CD4-positive, alpha-beta T cell treated with Interleukin-2 at 100 ng/mL for 4 hours (primary cell): ENCODE measurements at places on chromosomes 6 and 20.

- DNase-seq = no peak
Observed at GRCh38 chr6:14464055-14464454, 346.5 kb downstream of the CD83 start.

DNA sequence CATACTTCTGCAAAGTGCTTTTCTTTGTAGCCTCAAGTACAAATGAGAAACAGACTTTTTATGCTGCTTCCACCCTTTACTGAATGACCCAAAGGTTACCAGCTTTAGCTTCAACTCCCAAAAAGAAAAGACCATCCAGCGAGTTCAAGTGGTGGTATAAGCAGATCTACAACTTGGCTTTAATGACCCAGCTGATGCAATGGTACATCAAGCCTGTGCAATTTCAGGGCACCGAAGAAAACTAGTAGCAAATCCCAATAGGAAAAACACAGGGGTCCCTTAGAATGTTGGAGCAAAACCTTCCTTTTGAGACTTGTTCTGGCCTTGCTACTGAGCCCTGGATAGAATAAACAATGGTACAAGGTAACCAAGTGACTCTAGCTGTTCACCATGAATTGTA, 33.8 kb downstream of the STX7 start:
- DNase-seq = no peak

DNA sequence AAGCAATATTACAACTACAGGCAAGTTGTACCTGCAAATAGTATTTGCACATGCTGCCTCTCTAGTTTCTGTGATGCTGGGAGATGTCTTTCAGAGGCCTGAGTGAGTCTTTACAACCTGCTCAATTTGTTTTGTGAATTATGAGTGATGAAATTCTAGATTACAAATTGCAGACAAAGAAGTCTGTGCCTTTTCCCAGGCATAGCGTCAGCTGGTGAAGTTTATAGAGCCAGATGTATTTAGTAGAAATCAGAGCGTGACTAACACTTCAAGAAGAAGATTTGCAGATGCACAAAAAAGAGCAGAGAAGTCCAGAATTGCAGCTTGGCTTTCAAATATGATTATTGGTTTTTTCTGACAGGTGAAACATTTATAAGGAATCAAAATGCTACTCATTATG, 289.9 kb downstream of the PLCB1 start:
- DNase-seq = no peak

DNA sequence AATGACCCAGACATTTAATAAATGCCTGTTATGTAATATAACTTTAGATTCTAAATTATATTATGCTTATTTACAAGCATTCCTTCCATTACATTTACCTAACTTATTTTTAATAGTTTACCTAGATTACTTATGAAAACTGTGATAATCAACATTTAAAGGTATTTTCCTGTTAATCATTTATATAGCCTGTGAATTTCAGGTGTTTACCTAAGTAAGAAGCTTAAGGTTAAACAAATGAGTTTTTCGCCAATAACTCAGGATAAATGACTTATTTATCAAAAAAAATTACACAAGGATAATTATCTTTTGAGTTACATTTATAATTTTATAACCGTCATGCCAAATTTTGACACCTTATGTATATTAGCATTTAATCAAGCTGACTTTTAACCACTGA, 35.5 kb downstream of the UBD start:
- no peak for DNase-seq

- no peak for DNase-seq
Observed at GRCh38 chr6:73515204-73515655, 5.6 kb downstream of the EEF1A1 start.

DNA sequence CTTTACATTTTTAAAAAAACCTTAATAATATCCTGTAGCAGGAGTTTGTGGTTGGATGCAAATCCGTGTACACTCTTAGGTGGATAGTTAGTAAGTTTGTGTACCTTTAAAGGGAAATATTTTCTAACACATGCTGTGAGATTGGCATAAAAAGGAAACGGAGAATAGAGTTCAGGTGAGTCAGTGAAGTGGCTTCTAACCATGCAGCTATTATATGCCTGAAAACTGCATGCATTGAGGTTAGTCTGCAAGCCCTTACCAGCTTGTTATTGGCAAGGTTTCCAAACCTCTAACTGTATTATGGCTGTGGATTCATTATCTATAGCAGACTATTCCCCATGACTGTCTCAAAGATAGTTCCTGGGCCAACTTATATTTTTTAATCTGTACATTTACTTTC, 420.6 kb upstream of the MMS22L start:
- no peak for DNase-seq

DNA sequence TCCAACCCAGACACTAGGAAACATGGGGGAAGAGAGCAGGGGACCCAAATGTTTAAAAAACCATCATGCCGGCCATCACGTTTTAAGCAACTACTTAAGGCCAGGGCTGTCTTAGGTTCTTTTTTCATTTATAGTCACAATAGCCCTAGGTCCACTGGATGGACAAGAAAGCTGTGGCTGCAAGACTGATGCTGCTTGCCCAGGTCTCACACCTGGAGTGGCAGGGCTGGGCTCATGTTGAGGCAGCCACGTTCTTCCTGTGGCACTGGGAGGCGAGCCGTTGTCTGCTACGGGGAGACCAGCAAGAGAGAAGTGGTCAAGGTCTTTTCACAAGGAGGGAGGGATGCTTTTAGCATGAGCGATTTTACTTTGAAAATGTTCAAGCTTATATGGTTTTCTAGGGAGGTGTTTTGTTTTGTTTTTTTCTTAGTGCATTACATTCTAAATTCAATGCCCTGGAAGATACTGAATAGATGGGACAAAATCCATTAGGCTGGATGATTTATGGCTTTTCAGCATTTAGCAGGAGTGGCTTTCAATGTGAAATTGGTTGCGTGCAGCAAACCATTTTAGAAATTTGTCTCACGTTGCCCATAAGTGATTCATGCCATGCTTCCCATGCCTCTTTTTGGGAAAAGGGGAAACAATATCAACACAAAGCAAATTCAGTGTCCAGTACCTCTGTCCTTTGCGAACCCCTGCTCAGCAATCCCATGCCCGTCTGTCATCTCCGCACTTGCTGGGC, 106.6 kb upstream of the SNX9 start:
- DNase-seq = no peak

DNA sequence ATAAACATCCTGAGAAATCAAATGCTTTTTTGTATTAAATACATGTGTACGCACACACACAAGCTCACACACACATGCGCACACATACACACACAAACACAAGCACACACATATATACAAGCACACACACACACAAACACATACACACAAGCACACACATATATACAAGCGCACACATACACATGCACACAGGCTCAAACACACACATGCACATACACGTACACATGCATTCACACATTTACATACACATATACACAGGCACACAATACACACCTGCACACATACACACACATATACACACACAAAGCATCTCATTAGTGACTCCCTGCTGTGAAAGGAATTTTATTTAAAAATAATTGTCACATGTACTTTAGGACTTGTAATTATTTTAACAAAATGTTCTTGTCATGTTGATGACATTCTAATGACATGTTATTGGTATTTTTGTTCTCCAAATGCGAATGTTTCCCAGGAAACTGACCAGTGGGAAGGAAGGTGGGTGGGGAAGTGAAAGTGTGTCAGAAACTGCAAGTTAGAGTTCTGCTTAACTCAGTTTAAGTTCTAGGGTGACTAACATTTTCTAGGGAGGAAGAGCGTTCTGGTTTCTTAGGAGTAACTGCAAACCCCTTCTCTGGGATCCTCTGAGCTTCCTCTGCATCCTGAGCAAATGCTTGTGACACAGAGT, 113.9 kb upstream of the ZNF217 start:
- DNase-seq = peak; percentile 43

GRCh38 chr20:61803915-61804751, 261.5 kb downstream of the TAF4 start:
- DNase-seq = no peak

DNA sequence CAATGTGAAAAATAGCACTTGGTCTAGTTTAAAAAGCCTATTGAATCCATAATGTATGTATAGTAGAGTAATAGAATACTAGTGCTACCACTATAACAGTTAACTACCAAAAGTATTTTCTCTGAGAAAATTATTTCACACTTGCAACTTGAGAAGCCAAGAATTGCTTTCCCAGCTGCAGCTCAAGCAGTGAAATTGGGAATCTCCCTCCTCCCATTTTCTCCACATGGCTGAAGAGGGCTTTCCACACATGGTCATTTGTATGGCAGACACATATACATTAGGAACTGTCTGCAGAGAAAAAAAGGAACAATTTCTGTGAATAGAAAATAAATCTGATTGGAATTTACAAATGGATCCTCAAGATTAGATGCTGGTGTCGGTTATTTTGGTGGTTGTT, 34.5 kb downstream of the TOMM6 start:
- DNase-seq = no peak

DNA sequence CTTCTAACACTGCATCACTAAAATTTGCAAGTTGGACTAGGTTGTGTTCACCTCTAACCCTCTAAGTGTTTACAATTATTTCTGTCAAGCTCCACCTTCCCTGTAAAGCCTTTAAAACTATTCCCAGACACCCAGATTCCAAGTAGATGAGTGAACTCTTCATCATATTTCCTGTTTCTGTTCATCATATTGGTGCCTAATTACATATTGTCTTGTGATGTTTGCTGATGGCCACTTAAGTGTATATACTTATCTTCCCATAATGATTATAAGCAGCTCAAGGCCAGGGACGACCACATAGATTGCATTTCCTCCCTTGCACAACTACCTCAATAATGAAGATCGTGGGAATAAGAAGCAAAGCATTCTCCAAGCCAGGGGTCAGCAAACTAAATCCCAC, 16.8 kb downstream of the TNFRSF21 start:
- DNase-seq = no peak

GRCh38 chr20:41424546-41424945, 57.9 kb upstream of the EMILIN3 start:
- no peak for DNase-seq

DNA sequence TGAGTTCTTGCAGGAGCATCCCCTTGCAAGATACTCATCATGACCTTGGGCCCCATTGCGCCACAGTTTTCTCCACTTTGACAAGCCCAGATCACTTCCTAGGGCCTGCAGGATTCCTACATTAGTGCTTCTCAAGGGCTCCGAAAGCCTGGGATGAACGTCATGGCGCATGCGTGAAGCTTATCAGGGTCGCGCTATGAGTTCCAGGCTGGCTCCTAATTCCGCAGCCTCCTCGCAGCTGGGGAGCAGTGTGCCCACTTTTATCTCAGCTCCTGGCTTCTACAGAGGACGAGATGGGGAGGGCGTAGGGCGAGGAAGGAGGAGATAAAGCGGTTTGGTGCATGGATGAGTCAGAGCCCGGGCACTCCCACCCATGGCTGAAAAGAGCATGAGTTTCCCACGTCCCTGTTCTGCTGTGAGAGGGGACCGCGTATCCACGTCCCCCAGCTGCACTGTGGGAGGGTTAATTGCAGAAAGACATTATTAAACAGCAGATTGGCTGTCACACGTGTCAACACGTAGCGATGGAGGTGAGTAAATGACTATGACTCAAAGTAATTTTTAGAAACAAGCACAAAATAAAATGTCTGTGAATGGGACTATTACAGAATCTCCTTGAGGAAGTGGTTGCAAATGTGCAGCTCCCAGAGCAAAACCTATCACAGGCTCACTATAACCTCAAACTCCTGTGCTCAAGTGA, 72.9 kb upstream of the DSP start:
- DNase-seq = peak; percentile 6

DNA sequence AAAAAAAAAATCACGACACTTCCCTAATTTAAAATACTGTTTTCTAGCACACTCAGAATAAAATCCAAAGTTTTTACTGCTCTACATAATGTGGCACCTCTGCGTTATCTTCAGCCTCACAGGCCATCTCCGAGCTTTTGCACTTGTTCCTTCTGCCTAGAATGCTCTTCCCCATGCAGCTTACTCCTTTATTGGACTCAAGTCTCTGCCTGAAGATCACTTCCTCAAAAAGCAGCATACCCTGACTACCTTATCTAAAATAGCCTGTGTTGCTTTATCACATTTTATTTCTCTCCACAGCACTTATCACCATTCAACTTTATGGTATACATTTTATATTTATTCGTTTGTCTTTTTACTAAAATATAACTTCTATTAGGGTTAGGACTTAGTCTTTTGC, 2.3 kb downstream of the ZNF322 start:
- no peak for DNase-seq

GRCh38 chr20:34017610-34018009, 23.9 kb downstream of the RALY start:
- no peak for DNase-seq

- DNase-seq = no peak
Observed at GRCh38 chr20:60362531-60362930, 404.3 kb downstream of the CDH26 start.

GRCh38 chr6:150631283-150631983, 31.7 kb downstream of the PLEKHG1 start:
- no peak for DNase-seq

- peak; percentile 17 for DNase-seq
Observed at GRCh38 chr6:98833307-98834059, 891 bp upstream of the POU3F2 start.

- DNase-seq = peak; percentile 37
Observed at GRCh38 chr20:21102603-21103311, 3.4 kb downstream of the LINC00237 start.

DNA sequence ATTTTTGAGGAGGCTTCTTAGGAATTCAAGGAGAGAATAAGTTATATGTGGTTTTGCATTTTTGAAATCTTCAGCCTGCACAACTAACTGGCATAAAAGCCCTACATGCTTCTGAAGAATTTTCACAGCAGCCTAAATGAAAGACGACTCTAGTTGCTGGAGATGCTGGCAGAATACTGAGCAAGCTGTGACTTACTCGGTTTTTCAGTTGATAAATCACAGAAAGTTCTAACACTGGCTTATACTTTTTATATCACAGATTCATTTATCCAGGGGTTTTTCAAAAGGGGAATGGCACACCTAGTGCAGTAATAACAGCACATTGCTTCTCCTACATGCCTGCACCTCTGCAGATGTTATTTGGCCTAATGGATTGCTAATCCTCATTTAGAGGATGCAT, 134.6 kb downstream of the IMPG1 start:
- DNase-seq = no peak

DNA sequence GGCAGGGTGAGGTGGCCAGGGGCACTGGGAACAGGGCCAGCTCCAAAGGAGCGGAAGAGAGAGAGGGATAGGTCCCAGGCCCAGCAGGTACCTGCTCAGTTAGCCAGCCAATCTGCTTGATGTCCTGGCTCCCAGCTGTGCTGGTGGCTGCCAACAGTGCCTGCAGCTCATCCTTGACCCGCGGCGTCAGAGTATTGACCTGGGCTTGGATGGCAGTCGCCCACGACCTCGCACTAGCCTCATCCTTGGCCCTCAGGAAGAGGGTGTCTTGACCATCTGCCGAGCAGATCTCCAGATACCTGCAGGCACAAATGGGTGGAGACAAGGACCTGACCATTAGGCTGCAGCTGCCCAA, 11.1 kb upstream of the CDK5RAP1 start:
- DNase-seq = no peak

DNA sequence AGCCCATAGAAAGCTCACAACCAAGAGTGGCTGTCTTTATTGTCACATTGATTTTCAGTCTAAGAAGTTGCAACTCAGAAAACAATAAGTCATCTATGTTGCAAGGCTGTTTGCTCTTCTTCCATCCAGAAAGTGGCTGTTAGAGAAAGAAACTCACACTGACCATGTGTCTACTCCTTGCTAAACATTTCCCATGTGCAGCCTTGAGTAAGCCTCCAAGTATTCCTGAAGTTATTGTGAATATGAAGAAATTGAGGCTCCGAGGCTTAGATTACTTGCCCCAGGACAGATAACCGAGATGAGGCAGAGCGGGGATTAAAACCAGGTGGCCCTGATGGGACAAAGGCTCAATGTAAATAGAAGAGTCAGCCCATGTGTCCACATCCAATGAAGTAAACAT, 105.0 kb downstream of the SPTLC3 start:
- no peak for DNase-seq

- no peak for DNase-seq
Observed at GRCh38 chr20:10565191-10565921, 108.4 kb downstream of the JAG1 start.
